NCI-H1436 (cell line): ENCODE measurements at places on chromosomes 3 and 15.

DNA sequence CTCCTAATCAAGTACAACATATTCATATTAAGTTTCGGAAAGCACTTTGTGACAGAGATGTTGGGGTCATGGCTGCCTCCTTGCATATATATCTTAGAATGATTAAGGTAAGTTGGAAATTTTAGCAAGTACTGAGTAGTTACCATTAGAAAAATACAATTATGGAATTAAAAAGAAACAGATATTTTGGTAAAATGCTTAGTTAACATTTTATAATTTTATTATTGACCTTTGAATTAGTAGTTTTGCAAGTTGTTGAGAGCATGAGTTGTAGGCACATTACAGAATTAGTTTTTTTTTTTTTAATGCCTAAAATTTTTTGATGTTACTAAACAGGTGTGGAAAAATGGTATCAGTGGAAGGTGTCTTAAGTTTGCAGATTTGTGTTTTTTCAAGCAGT lies 20.6 kb downstream of the AP4E1 start:
- no peak for DNase-seq

- DNase-seq = no peak
Observed at GRCh38 chr3:42701371-42702065, 1.1 kb downstream of the HHATL start.

GRCh38 chr3:17009826-17010225 lies 125.1 kb downstream of the PLCL2 start:
- no peak for DNase-seq

DNA sequence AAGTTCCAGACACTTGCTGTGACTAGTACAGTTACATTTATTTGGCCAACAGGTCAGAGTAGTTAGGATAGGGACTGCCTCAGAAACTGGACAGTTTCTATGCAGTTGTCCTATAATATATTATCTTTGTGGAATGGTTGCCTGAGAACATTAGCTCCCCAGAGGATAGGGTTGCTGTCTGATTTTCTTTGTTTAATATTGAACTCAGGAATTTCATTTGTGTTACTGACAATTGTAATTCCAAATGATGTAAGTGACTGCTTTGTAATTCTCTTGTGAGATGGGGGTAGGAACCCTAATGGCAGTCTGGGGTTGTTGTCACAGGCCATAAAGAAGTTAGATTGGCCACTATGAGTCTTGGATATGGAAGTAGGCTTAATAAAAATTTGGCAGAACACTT lies 2.2 kb downstream of the NXPE3 start:
- no peak for DNase-seq
